Stimulated activated CD4-positive, alpha-beta T cell treated with anti-CD3 and anti-CD28 coated beads, Interleukin-1b, Interleukin-23, amount 100 ng/mL, for 1 hour (primary cell): ENCODE measurements at places on chromosomes 2 and 18.

DNA sequence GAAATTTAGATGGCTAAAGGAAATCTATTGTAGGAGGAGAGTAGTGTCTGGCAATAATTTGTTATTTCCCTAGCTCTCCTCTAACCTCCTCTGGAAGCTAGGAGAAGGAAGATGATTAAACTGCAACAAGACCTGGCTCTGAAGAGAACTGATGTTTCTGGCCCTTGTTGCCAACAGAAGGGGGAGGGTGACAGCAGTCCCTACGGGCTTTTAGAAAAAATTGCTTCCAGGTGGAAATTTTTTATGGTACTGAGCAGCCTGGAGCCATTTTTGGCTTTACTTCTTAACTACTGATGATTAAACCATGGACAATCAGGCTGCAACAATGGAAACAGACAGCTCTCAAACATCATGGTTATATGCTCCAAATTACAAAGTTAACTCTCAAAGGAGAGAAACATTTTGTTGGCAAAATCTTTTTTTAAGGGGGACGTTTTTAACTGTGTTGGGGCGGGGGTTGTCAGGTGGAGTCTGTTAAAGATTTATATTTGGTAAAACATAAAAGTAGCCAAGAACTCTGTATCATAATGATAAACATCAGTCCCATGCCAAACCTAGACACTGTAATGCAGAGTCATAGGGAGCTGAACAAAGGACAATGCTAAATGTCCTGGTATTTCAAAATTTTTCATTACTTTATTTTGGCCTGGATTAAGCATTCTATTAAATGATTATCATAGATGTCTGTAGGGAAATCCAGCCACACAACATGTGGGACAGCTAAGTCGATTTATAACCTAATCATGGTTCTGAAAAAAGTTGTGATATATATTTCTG is 70.0 kb downstream of the EXOC6B start:
- DNase-seq = no peak

DNA sequence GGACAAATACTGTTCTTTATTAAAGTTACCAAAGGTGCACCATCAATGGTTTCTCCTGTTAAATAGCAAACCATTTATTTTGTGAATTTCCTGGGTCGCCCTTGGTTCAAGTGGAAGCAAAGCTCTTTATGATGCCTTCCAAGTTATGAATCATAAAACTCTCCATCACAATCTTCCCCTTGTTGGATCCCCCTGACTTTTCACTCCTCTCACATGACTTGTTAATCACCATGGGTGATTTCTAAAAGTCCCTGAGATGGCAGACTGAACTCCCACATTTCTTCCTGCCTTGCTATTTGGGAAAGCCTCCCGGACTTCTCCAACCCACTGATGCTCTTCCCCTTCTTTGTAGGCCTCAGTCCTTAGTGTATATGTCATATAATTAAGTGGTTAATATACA is 176.0 kb downstream of the THADA start:
- DNase-seq = no peak

GRCh38 chr2:78118037-78118436 is 595.9 kb upstream of the LRRTM4 start:
- DNase-seq = no peak

DNA sequence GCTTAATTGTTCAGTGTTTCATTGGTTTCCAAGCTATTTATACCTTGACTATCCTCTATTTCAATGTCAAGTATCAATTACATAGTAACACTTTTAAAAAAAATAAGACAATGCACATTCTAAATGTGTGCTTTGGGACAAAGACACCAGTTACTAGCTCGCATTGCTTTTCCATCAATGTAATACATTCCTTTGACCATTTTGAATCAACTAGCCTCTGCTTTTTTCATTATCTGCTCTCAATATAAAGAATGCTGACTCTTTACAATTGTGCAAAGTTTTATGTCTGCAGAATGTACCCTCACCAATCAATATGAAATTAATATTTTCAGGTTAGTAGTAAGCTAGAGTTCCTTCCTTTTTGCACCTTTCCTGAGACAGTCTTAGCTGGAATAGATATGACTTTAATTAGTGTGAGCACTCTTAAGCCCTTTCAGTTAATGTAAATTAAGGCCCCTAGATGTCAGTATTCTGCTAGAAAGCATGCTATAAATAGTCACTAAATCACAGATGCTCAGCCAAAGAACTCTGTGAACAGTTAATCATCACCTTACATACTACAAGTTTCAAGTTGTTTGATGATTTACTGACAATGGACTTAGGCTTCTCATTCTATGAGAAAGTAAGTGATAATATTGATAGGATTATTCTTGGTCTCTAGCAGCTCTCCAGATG is 413.6 kb downstream of the PTH2R start:
- DNase-seq = no peak

GRCh38 chr2:88865801-88866371 is 174.4 kb downstream of the RPIA start:
- DNase-seq = no peak

- no peak for DNase-seq
Observed at GRCh38 chr2:171390941-171391516, 42.8 kb downstream of the METTL8 start.

- no peak for DNase-seq
Observed at GRCh38 chr2:206423147-206423546, 20.2 kb upstream of the ADAM23 start.

- no peak for DNase-seq
Observed at GRCh38 chr18:11801573-11801972, 49.6 kb upstream of the CHMP1B start.

GRCh38 chr2:45778720-45779171 is 127.3 kb downstream of the PRKCE start:
- DNase-seq = peak; percentile 41

GRCh38 chr2:127025359-127026166 is 81.4 kb downstream of the BIN1 start:
- DNase-seq = peak; percentile 26

DNA sequence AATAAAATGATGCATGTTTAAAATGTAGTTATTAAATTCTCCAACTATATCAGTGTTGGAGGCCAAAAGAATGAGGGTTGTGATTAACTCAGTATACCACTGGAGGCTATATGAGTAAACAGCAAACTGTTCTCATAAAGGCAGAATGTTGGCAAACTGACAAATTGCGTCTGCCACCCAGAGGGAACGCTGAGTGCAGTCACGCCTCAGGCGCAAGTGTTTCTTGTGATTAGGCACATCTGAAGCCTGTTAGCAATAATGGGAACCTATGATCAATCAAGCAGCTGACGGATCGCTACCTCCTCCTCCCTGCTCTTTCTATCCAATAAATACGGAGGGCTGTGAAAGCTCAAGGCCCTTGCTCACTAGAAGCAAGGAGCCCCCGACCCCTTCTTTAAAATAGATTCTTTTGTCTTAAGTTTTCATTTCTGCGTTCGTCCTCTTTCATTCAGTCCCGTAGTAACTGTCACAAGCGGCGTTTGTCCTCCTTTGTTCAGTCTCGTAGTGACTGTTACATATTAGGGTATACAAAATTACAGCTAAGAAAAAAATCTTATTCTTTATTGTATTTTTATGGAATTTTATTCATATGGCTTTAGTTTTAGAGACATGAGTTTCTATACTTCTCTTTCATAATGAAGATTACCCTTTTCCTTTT is 16.3 kb upstream of the RMND5A start:
- DNase-seq = no peak

DNA sequence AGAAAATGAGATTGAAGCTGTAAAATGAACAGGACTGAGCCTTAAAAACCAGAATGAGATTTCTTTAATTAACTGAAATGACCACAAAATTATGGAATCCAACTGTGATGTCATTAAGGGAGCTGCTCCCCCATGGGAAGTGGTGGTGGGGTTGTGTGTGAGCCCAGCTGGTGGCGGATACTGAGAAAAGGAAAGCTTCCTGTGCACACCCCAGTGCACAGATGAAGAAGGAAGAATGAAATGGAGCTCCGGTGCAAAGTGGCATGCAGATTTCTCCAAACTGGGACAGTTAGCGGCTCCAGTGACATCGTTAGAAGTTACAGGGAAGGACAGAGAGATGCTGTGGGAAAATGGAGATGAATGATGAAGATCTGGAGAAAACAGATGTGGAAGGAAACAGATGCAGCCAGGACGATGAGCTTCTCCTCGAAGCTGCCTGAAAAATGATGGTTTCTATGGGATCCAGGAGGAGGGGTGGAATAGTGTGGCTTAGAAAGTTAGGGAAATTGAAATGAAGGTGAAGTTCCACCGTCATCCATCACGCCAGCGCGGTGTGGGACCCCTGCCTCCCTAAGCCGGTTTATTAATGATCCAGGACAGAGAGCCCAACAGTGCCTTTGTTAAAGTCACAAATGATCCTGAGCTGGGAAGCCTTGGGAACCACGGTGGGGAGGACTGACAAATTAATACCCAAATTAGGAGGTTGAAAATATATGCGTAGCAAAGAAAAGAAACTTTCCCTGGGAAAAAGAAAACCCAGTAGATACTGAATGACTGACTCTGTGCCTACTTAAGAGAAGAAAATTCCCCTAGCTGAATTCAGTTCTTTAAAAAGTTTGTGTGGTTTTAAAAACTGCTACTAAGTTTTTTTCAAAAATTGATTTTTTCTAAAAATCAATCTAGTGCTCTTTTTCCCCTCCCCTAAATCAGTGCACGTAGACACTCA is 77.2 kb downstream of the TSN start:
- DNase-seq = no peak

DNA sequence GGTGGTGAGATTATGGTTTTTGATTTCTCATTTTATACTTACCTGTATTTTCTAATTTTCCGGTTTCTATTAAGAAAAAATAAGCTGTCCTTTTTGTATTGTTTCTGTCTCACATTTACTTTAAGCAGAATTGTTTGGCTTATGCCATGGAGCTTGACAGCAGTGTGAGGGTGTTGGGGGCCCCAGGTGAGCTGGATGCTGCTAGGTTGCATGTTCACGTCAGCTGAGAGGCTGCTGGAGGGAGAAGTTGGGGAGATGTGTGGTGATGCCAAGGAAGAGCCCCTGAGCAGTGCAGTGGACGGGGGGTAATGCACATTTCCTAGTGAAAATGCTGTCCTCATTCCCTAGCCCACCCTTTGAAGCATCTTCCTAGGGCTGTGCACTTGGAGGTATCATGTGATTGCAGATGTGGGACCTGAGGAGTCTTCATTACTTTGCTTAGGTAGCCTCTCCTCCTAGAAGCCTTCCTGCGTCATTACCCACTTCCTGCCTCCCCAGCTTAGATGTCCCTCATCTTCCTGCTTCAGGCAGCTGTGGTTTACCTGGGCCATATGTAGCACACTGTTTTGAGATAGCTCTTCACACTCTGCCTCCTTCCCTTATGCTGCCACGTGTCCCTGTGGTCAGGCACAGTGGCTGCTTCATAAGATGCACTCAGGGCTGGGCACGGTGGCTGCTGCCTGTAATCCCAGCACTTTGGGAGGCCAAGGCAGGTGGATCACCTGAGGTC is 16.2 kb downstream of the ATG16L1 start:
- no peak for DNase-seq

DNA sequence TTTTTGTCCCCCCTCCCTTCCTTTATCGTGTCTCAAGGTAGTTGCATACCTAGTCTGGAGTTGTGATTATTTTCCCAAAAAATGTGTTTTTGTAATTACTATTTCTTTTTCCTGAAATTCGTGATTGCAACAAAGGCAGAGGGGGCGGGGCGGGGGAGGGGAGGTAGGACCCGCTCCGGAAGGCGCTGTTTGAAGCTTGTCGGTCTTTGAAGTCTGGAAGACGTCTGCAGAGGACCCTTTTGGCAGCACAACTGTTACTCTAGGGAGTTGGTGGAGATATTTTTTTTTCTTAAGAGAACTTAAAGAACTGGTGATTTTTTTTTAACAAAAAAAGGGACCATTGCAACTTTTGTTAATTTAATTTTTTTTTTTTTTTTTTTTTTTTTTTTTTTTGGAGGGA is 2.1 kb downstream of the SOX11 start:
- no peak for DNase-seq

- no peak for DNase-seq
Observed at GRCh38 chr2:26412091-26412673, 10.5 kb downstream of the DRC1 start.

DNA sequence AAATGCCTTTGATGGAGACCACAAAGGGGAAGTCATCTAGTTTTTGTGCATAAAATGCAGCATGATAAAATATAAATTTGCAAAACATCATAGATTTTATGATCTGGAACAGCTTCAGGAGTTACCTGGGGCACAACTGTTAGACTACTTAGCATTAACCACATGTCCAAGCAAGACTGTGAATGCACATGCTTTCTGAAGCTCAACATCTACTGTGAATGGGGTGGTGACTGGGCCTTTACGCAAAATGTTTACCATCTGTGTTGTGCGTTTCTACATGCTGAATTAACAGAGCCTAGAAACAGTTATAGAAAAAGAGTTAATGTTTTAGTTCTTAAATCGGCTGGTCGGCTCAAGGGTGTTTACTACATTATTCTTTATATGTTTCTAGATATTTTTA is 45.5 kb downstream of the KCTD1 start:
- no peak for DNase-seq

GRCh38 chr2:121236101-121236640 is 48.8 kb downstream of the TFCP2L1 start:
- DNase-seq = no peak

DNA sequence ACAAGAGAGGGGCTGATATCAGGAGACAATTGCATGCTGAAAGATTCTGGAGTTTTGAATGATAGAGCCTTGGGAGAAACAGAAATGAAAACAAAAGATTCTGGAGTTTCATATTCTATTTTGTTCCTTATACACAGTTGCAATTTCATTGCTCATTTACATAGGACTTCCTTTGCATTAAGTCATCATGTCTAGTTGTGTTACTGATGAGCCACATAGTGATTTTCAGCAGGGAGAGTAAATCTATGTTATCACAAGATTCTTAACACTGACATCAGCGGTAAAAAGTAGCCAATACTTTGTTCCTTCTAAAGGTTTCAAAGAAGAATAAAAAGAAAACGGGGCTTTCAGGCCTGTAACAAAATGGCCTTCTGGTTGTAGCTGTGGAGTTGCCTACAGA is 7.1 kb downstream of the ADAM17 start:
- DNase-seq = no peak

- no peak for DNase-seq
Observed at GRCh38 chr2:5569256-5569655, 122.9 kb upstream of the SOX11 start.

DNA sequence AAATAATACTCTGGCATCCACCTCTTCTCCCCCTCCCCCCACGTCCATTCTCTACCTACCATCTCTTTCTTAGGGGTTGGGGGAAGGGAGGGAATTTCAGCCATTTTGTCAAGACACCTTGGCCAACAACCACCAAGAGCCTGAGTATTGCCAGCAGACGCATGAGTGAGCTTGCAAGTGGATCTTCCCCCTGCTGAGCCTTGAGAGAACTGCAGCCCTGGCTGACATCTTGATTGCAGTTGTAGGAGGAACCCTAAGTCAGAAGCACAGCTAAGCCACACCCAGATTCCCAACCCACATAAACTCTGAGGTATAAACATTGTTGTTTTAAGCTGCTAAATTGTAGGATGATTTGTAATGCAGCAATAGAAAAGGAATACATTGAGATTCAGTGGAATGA is 165.6 kb downstream of the TMEFF2 start:
- no peak for DNase-seq

- no peak for DNase-seq
Observed at GRCh38 chr18:27301615-27302378, 116.7 kb upstream of the CHST9 start.

DNA sequence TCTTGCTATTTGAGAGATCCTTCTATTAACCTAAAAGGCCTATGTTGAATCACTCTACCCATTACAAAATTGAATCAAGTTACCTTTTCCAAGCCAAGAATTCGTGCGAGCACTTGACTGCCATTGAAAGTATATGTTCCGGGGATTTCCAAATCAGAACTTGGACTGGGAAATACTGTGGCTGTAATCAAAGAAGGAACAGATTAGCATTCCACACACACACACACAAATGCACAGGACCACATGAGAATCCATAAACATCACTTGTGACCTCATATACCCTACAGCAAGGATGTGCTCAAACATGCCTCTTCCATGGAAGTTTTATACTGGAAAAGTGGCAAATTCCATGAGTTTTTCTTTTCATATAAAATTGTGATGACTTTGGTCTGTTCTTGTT is 86.0 kb downstream of the ABCA12 start:
- DNase-seq = no peak
